Type B pancreatic cell (in vitro differentiated cells): ENCODE measurements at places on chromosomes 7 and 10. TPM values are rescaled to one million over a fixed set of nuclear protein-coding genes. Genes with fewer than 3 reads are reported as not detected.

GRCh38 chr7:130669085-130669700 lies 645 bp upstream of the COPG2 start:
- DNase-seq = no peak

GRCh38 chr10:88642963-88643362 lies 21.3 kb upstream of the LIPF start:
- no peak for DNase-seq

DNA sequence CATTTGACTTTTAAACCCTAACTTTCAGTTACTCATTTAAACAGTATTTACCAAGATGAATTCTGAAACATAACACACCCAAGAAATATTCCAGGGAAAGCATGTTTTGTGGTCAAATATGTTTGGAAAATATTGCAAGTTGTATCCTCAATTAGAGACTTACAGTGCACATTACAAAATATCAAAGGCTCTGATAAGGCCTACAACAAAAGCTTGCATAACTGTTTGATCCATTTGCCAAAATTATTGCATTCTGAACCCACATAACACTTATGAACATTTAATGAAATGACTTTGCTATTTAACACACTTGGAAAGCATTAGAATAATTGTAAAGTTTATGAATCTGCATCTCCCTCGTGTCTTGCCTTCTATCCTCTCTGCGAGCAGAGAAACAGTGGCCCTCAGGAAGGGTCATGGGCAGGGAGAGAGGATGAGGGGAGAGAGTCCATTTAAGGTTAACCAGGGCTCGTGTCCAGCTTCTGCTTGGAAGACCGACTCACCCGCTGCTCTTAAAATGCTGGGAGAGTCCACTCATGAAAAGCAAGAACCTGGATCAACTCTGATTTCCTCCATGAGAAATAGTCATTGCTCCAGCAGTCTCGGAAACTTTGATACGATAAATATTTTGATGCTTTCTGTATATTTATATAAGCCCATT lies 408.2 kb upstream of the ZMIZ1 start:
- no peak for DNase-seq

CYP3A7 gene
- total RNA-seq = 0.46 and 2.3 TPM in 2 replicates

GRCh38 chr7:18590744-18591340 lies 95.3 kb downstream of the HDAC9 start:
- no peak for DNase-seq

PNLIPRP3 gene
- total RNA-seq = not detected in 2 replicates

SPDYE1 gene
- total RNA-seq = not detected in 2 replicates

DNA sequence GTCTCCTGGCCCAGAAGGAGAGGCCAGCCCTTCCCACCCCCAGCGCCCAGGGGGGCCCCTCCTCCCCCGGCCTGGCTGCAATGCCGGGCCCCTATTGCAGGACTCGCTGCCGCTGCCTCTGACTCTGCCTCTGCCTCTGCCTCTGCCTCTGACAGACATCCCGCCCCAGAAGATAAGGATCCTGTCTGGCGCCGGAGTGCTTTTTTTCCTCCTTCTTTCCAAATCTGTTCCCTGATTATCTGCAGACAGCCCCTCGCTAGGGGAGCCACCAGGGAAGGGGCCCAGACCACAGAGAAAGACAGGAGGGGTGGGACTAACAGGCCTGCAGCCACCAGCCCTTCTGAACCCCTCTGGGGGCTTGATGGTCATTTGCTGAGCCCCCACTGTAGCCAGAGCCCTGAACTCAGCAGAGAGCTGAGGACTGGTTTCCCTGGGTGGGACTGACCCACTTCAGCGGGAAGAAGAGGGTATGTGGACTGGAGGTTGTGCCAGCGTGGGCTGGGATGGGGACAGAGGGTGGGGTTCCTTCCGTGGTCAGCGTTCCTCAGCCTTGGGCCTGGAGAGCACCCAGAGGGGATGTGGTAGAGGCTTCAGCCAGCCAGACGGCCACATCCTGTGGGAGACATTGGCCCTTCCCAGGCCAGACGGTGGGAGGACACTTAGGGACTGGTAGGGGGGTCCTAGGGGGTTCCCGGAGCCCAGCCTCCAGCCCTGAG lies 22.8 kb downstream of the UNC5B start:
- DNase-seq = no peak

- DNase-seq = no peak
These were observed 112.0 kb downstream of the RNF32 start for GRCh38 chr7:156752367-156753228.

CALCR gene
- 0.10 and 0.12 TPM in 2 replicates for total RNA-seq

HOXA13 gene
- total RNA-seq = 0.75 and 1.5 TPM in 2 replicates

DNA sequence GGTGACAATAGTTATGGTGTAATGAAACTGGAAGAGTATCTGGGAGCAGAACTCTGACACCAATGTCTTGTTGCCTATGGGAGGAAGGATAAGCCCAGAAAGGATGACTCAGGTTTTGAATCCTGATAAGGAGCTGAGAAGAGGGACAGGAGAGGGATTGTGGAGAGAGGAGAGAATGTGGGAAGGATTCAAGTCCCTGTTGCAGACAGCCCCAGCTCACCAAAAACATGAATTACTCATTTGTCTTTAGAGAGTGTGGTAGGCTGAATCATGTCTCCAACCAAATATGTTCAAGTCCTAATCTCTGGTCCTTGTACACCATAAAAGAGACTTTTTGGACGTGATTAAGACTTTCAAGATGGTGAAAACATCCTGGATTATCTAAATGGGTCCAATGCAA lies 206.9 kb upstream of the PHYHIPL start:
- no peak for DNase-seq

GRCh38 chr10:105358911-105359310 lies 717.8 kb downstream of the SORCS3 start:
- DNase-seq = no peak

GRCh38 chr7:45180084-45180986 lies 22.7 kb downstream of the RAMP3 start:
- DNase-seq = peak; percentile 25

- DNase-seq = no peak
These were observed 78.9 kb downstream of the CUX1 start for GRCh38 chr7:101896316-101896715.

- DNase-seq = no peak
These were observed 16.2 kb downstream of the ZNF786 start for GRCh38 chr7:149074116-149074885.

- DNase-seq = no peak
These were observed 10.4 kb downstream of the NEUROG3 start for GRCh38 chr10:69562731-69563254.

- no peak for DNase-seq
These were observed 66.3 kb upstream of the FRMD4A start for GRCh38 chr10:14397066-14397465.

- peak; percentile 54 for DNase-seq
These were observed 11.8 kb upstream of the TIAL1 start for GRCh38 chr10:119608316-119609155.

ABCB4 gene
- 1.00 and 1.6 TPM in 2 replicates for total RNA-seq

MACC1 gene
- total RNA-seq = 14.8 and 27.8 TPM in 2 replicates

HACD1 gene
- total RNA-seq = 7.9 and 16.4 TPM in 2 replicates

GRCh38 chr7:25966469-25966868 lies 185.5 kb upstream of the NFE2L3 start:
- no peak for DNase-seq

DNA sequence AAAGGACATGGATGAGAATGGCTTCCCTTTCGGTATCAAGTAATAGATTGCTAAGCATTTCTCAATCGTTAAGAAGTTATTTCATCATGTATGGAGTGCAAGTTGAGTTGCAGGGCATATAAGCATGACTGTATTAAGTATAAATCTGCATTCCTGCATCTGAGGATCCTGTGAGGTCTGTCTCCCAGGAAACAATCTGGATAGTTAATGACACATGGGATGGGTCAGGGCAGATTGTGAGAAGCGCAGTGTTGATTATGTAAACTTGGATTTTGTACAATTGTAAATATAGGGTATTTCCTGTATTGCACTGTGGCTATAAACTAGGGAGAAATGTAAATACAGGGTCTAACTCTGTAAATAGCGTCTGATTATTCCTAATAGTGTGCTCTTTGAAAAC lies 102.6 kb downstream of the PLXDC2 start:
- DNase-seq = no peak

PNLIP gene
- not detected in 2 replicates for total RNA-seq

DNA sequence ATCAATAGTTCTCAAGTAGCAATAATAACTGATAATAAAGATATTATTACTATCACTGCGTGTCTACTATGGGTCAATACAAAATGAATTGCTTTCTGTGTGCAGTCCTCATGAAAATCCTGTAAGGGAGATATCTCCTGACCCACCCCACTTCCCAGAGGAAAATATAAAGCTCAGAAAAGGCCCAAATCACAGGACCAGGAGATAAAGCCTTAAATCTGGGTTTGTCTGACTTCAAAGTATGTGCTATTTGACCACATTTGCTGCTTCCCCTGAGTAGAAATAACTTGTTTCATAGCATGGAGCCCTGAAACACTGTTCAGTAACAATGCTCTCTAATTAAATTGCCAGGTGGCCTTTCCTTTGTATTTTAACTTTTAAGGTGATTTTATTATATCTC lies 174.1 kb downstream of the JAZF1 start:
- DNase-seq = no peak

DNA sequence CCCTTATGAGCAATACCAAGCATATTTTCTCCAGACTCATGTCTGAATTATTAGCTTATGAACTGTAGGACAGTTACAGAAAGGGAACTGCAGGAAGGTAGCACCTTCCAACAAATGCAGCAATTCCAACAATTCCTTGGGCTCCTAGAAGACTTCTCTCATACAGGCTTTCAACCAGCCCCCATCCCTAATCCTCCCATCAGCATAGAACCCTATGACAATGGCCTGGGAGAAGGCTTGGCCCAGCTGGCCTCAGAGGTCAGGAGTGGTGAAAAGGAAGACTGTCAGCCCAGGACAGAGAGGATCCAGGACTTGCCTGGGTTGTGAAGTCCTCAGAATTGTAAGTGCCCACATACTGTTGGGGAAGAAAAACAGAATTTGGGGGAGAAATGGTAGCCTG lies 5.9 kb downstream of the VPS41 start:
- no peak for DNase-seq

DNA sequence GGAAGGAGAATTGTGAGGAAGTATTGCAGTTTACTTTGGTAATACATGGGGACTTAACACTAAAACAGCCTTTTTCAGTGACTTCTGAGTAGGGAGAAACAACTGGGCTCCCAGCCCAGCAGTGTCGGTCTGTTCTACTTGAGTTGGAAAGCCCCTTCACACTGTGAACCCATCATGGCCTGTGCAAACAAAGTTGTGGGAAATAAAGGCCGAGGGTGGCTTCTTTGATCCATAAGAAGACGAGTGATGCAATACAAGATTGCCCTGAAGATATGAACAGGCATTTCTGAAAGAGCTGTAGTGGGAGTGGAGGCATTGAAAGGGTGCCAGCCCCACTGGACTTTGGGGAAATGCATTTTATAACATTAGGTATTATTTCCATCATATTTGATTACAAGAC lies 28.3 kb downstream of the C10orf120 start:
- no peak for DNase-seq

- no peak for DNase-seq
These were observed 6.9 kb upstream of the LAMB4 start for GRCh38 chr7:108137040-108137439.

GRCh38 chr7:2522780-2523433 lies 3.3 kb downstream of the LFNG start:
- no peak for DNase-seq

LIPN gene
- total RNA-seq = 0.24 and 1.5 TPM in 2 replicates

GRCh38 chr7:28157076-28157745 lies 23.4 kb downstream of the JAZF1 start:
- DNase-seq = no peak

- no peak for DNase-seq
These were observed 48.1 kb upstream of the GATA3 start for GRCh38 chr10:8006274-8006999.

DNA sequence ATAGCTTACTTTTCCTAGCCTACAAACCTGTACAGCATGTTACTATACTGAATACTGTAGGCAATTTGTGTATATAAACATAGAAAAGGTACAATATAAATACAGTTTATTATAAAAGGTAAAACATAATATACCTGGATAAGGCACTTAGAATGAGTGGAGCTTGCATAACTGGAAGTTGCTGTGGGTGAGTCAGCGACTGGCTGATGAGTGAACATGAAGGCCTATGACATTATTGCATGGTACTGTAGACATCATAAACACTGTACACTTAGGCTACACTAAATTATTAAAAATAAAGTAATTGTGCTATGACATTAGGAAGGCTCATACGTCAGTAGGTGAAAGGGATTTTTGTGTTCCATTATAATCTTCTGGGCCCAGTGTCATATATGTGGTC lies 228.8 kb downstream of the HDAC9 start:
- no peak for DNase-seq

DNA sequence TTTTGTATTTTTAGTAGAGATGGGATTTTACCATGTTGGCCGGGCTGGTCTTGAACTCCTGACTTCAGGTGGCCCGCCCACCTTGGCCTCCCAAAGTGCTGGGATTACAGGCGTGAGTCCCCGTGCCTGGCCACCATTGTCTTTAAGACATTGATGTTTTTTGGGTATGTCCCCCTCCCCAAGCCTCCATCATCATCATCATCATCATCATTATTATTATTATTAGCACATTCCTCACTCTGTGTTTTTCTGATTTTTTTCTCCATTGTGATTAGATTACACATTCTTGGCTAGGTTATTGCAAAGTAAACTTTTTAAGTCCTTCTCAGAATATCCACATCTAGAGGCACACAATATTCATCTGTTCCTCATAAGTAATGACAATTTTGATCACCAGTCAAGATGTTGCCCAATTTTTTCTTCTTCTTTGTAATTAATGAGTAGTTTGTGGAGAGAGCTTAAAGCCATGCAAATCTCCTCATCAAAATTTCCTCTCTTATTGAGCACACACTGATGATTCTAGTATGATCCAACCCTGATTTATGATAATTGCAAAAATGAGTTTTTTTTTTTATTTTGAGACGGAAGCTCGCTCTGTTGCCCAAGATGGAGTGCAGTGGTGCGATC lies 47.5 kb downstream of the EPC1 start:
- DNase-seq = no peak

DNA sequence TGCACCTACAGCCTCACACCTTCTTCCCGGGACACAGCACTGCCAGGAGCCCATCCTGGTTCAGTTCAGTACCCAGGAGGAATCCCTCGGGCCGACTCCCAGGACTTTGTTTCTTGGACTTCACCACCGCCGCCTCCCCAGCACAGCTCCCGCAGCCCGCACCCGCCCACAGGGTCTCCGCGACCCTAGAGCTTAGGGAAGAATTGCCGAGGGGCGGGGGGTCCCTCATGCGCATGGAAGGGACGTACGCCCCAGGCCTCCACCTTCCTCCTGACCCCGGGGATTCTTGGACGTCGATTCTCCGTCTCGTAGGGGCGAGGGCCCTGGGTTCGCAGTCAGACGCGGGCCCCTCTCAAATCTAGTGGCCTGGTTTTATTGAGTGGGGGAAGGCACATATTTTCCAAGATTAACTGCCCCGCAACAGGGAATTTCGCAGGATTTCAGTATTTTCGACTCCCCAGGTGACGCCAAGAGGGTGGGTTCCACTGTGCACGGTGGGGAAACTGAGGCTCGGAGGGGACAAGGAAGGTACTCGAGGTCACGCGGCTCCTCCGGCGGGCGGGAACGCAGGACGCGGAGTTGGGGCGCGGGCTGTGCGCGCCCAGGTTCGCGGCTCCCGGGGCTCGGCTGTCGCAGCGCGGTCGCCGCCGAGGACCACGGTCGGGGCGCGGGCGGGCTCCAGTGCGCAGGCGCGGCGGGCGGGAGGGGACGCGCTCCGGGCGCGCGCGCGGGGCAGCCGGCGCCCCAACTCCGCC lies at the start of gene ADCY1:
ADCY1 (plus strand) TSS at position 708 of the 755 bp plus-strand sequence. CDS start 176 bp downstream, outside the sequence.
- no peak for DNase-seq
